ENCODE measurements at places on chromosomes 4 and X.

DNA sequence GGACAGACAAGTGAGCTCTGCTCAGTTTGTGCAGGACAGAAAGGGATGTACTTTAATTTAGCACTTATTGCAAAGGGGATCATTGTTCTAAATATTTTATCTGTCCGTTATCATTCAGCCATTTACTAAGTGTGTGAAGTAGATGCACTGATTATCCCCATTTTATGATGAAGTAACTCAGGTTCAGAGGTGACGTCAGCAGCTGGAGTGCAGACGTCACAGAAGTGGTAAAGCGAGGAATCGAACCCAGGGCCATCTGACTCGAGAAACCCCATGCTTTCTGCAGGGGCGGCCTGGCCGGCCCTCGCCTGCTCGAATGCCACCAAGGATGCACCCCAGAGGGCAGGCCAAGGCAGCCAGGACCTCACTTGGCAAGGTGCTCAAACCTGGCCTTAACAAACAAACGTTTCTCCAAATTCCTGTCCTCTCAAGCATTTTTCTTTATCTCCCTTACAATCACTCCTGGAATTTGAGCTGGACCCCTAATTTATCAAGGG is 75.0 kb downstream of the DCTD start:
- no peak for DNase-seq

DNA sequence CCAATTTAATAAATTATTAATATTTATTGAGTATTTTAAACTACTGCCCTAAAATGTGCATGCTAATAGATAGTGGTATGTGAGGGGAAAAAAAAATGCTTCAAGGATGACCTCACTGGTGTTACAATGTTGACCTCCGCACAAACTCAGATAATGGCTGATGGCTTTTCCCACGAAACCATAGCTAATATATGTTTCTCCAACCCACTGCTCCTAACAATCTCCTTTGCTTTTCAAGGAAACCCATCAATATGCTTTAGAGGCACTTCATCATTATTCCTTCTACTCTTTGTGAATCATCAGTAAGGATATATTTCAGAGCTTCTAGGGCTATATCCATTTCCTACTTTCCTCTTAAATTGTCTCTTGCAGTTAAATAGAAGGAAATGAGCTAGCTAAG is 1752.0 kb upstream of the TENM3 start:
- DNase-seq: no peak

- no peak for DNase-seq
These were observed 41.5 kb downstream of the SOWAHB start for GRCh38 chr4:76856243-76857073.

DNA sequence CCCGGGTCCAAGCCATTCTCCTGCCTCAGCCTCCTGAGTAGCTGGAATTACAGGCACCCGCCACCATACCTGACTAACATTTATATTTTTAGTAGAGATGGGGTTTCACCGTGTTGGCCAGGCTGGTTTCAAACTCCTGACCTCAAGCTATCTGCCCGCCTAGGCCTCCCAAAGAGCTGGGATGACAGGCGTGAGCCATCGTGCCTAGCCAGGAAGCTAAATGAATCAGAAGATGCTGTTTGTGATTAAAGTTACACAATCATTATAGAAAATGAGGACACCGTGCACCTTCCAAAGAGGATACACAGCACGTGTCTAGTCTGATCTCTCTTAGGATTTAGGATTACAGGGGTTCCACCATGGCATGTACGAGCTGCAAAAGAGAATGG is 99.6 kb downstream of the DHRSX start:
- no peak for DNase-seq

DNA sequence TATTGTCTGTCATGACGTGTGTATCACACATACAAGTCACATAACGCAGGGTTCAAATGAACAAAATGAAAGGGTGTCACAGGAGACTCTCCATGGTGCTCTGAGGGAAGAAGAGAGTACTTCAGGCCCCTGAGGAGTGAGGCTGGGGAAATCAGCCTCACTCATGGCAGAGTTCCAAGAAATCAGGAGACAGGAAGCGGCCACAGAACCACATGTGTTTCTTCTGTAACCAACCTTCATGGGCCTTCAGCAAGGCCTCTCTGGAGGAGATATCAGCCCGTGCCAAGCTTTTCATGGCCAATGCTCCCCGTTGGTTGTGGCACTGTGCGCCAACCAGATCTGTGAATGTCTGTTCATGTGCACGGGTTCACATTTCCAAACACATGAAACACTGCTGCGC is 76.0 kb downstream of the NAT8L start:
- no peak for DNase-seq

DNA sequence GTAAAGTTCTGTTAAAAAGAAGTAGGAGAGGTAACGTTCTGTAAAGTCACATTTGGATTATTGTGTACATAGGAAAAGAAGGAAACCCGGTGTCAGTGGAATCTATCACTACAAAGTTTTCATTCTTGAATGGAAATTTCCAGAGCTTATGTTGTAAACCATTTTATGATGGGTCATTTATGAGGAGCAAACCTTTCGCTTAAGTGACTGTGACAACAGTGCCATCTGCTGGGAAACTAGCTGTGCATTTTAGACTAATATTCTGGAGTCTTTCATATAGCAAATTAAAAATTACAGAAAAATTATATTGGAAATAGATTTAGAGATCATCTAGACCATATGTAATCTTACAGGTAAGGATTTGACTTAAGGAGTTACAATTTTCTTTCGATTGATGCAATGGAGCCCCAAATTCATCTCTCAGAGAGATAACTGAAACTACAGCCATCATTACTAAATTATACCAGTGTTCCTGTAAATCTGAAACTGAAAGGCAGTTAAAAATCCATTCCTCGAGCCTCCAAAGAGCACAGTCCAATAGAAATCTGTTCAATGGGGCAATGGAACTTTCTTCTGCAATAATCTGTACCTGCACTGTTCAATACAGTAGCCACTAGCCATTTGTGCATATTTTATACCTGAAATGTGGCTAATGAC is 26.9 kb downstream of the ASB9 start:
- DNase-seq: peak; percentile 25

DNA sequence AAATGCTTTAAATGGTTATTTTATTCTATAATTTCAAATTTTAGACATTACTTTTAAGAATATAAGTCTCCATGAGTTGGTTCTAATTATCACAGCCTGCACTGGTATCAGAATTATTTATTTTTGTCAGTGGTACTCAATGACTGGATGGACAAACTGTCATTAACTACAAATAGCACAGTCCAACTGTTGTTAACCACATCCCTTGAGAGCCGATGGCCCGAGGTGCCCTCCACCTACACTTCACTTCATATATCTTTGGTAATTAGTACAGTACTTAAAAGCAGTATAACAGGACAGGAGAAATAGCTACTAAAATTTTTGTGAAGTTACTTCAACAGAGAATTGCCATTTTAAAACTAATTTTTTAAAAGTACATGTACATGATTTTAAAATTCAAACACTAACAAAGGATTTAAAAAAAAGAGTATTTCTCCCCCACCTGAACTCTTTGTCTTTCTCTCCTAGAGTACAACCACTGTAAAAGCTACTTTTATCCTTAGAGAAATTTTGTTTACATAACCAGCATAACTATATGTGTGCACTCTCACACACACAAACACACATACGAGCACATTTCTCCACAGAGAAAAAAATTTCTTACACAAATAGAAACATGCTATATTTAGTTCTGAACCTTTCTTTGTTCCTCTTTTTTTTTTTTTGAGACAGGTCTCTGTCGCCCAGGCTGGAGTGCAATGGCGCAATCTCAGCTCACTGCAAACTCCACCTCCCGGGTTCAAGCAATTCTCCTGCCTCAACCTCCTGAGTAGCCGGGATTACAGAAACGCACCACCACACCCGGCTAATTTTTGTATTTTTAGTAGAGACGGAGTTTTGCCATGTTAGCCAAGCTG is 6.5 kb downstream of the TIFA start:
- DNase-seq: no peak

GRCh38 chr4:164115236-164115635 is 620.7 kb downstream of the TMA16 start:
- DNase-seq: no peak

DNA sequence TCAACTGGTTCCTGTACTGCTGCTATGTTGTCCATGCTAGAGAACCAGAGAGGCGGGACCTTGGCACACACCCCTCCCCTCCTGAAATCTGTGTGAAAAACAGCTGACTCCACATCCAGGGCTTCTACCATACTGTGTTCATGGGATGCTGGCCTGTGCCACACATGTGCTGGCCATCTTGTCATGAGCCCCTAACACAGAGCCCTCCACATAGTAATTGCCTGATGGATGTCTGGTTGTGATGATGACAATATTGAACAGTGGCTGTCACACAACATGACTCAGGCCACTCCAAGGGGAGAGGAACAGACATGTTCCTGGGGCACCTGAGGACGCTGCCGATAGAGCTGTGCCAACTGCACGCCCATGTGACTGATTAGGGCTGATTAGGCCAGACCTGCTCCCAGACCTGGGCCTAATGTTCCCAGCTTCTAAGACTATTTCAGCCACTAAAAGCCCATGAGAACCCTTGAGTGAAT is 13.1 kb downstream of the SLC25A5 start:
- peak; percentile 76 for DNase-seq

GRCh38 chr4:158962393-158962792 is 140.5 kb upstream of the RAPGEF2 start:
- no peak for DNase-seq

- no peak for DNase-seq
These were observed 1300.5 kb downstream of the ARAP2 start for GRCh38 chr4:34943741-34944386.

DNA sequence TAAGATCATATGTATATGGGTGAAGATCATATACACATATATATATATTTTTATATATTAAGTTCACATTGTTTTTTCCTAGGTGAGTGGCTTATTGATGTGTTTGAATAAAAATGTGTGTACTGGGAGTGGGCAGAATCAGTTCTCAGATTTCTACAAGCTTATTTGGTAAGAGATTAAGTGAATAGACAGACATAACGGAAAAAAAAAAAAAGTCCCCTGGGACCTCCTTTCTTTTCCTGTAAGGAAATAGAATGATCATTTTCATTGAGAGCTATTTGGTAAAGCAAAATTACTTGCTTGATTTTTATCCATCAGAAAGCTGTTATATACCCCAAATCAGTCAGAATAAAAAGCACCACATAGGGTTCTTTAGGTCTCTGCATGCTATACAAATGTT is 597.7 kb downstream of the PCDH18 start:
- no peak for DNase-seq

- no peak for DNase-seq
These were observed 107.2 kb downstream of the SYNPO2 start for GRCh38 chr4:118995693-118996391.

DNA sequence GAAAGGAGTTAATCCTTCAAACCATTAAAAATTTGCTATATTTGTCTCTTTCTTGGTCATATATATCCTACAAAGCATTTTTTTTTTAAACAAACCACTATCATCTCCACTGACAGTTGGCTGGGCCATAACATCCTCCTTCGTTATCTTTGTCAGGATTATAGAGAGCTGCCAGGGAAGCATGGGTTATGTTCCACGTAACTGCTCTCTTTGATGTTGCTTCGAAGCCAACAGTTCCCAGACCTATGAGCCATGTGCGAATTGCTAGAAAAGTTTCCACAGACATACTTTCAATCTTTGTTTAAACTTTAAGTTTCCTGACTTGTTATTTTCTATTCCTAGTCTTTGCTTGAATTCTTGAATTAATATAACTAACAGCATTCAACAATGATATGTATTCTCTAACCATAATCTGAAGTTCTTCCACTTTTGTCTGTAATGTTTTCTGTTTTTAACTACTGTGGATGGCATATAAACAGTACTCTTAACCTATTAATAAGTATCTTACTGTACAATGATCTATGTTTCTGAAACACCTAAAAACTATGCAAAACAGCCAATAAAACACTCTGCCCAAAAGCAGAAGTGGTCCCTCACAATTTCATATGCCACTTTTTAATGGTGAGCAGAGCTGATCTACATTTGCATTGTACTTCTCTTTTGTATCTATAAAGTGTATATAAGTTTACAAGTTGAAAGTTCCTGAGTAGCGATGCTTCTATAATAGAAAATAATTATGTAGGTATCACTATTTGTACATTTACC is 37.9 kb downstream of the EREG start:
- no peak for DNase-seq

DNA sequence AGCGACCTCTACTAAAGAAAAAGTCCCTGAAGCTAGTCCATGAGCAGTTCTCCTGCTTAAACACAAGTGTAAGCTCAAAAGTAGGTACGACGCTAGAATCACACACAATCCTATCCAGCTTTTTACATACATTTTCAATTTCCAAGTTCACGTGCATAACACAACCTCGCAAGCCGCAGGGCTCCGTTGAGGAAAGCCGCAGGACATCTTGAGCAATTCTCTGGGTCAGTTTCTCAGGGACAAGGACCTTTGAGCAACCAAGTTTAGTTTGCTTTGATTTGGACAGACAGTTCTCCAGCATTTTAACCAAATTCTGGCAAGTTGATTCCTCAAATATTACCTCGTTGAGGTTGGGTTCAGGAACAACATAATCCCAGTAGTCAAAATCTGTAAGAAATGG is 2.5 kb downstream of the DDIT4L start:
- DNase-seq: no peak

GRCh38 chr4:118968005-118968404 is 79.4 kb downstream of the SYNPO2 start:
- peak; percentile 23 for DNase-seq

GRCh38 chrX:72120837-72121236 is 10.9 kb downstream of the RTL5 start:
- DNase-seq: peak; percentile 77

DNA sequence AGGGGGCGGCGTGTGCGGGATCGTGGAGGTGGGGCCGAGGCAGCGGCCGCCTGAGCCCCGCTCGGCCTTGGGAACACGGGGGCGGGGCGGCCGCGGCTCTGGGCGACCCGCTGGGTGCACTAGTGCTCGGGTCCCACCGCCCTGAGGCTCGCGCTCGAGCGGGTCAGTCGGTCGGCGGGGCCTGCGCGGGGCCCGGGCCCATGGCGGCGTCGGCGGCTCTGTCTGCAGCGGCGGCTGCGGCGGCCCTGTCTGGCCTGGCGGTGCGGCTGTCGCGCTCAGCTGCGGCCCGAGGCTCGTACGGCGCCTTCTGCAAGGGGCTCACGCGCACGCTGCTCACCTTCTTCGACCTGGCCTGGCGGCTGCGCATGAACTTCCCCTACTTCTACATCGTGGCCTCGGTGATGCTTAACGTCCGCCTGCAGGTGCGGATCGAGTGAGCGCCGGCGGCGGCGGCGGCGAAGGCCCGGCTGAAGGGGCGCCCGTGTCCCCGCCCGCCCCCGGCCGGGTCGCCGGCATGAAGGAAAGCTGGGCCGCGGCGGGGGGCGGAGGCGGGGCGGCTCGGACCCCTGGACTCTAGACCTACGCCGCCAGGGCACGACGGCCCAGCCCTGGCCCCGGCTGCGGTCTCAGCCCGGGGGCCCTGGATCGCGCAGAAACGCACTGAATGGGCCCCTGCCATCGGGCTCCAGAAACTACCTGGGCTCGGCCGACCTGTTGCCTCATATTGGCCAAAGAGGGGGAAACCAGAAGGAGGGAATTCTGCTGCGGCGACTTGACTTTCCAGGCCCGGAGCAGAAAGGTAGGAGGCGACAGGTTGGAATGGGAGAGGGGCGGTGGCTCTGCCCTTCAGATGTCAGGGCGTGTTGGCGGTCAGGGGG is at the start of gene SMIM10L2A:
Gene SMIM10L2A, plus strand, starts transcription at position 13 of the 878 bp plus-strand sequence. Its CDS starts 188 bp downstream, at position 201.
- DNase-seq: no peak
